ENCODE measurements at places on chromosomes 6 and 20. TPM values are rescaled to one million over a fixed set of nuclear protein-coding genes. Genes with fewer than 3 reads are reported as not detected.

GRCh38 chr6:106223300-106223930 lies 102.1 kb downstream of the ATG5 start:
- no peak overlapping the region for H3K27ac ChIP-seq
- no peak overlapping the region for H3K4me3 ChIP-seq
- peaks cover 15% of the 10 kb centered on the region for H3K36me3 ChIP-seq
- DNase-seq, result no peak

Gene TIAM2
- total RNA-seq, result 5.0 TPM

DNA sequence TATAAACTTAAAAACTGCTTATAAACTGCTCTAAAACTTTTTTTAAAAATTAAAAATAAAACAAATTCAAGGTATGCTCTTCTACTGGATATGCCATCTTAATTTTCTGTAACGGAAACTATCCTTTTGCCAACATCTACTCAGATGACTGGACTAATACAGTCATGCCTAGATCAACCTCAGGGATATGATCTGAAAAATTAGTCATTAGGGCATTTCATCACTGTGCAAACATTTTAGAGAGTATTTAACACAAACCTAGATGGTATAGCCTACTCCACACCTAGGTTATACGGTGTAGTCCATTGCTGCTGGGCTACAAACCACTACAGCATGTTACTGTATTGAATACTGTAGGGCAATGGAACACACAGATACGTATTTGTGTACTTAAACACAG lies 64.8 kb downstream of the TRIM27 start:
- H3K4me3 ChIP-seq, result no peak overlapping the region
- DNase-seq, result no peak
- no peaks in the 10 kb centered on the region for H3K27me3 ChIP-seq

Gene CAPN11
- 0.29 TPM for total RNA-seq

GRCh38 chr20:17515053-17515452 lies 16.1 kb downstream of the BFSP1 start:
- no peak overlapping the region for H3K27ac ChIP-seq

Gene PSMA7
- total RNA-seq, result 337 TPM

GRCh38 chr6:156781861-156782631 lies 4.9 kb downstream of the ARID1B start:
- no peak for DNase-seq
- peak overlapping the region; percentile 86 for H3K4me3 ChIP-seq
- peaks cover 10% of the 10 kb centered on the region for H3K36me3 ChIP-seq
- H3K27me3 ChIP-seq, result no peaks in the 10 kb centered on the region

DNA sequence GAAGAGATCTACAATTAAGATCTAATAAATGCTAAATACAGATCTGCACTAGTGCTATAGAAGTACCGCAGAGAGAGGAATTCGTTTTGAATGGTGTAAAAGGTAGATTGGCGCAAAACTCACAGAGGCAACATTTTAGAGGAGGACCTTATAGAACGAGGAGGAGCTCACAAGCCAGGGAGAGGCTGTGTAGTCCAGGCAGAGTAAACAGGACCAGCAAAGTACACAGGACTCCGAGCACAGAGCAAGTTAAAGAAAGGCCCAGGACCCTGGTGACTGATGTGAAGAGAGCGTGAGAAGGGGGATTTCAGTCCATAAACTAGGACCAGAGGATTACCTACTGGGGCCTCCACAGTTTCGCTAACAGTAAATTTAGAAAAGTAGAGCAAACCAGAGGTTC lies 202.3 kb downstream of the FOXC1 start:
- no peaks in the 10 kb centered on the region for H3K36me3 ChIP-seq
- H3K4me1 ChIP-seq, result no peaks in the 10 kb centered on the region
- no peaks in the 10 kb centered on the region for H3K27me3 ChIP-seq
- no peak for DNase-seq

DNA sequence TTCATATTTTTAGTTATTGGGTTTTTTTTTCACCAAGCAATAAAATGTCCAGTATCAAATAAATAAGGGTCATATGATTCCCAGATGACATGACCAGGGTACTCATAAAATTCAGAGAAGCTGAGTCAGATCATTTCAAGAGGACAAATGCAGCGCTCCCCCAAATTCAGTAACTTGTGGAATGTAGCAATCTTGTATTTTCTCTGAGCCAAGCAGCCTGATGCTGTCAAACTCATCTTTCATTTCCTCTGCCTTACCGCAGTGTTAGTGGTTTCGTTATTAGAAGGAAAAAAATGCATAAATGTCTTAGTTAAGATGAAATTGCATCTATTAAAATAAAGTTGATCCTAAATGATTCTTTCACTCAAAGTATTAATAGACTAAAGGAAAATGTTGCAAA lies 57.8 kb upstream of the EDN1 start:
- no peak for DNase-seq
- no peaks in the 10 kb centered on the region for H3K4me1 ChIP-seq
- no peak overlapping the region for H3K4me3 ChIP-seq
- no peak overlapping the region for H3K27ac ChIP-seq

Gene MYMX
- 1.1 TPM for total RNA-seq

DNA sequence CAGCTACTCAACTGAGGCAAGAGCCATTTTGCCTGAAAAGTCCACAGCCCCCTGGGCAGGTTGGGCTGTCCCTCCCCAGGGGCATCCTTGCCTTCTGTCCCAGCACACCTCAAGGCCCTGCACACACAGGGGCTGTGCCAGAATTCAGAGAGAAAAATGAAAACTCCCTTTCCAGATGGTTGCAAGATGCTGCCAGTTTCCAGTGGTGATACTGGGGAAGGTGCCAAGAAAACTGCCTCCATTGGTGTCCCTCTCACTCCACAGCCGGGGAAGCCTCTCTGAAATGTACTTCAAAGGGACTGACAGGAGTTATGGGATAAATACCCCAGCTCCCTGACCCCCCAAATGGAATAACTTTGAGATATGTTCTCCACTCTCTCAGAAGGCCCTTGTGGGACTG lies 154.2 kb upstream of the MAFB start:
- H3K27me3 ChIP-seq, result no peaks in the 10 kb centered on the region
- H3K4me3 ChIP-seq, result no peak overlapping the region
- H3K27ac ChIP-seq, result no peak overlapping the region

Gene LINC00237
- total RNA-seq, result 0.90 TPM
